ENCODE measurements at places on chromosomes 11 and 22.
A peak's percentile ranks its signal among the peaks of the same experiment; 100 is the strongest.

GRCh38 chr11:129075757-129076156 lies 116.4 kb downstream of the ARHGAP32 start:
- DNase-seq: peak; percentile 33

DNA sequence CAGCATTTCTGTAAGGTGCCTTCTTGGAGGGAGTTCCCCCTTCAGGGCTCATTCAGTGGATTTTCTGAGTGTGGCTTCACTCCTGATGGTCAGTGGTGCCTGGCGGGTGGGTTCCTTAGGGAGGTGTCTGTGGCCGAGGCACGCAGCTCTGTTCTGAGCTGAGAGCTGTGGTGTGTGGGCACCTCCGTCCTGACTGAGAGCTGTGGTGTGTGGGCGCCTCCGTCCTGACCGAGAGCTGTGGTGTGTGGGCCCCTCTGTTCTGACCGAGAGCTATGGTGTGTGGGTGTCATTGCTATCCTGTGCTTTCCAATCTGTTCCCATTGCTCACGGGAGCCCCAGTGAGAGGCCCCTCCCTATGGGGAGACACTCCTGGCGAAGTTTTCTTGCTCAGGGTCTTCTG lies 39.8 kb downstream of the MUC6 start:
- DNase-seq: no peak

GRCh38 chr22:30457981-30458380 lies 13.8 kb downstream of the SEC14L3 start:
- DNase-seq: no peak

DNA sequence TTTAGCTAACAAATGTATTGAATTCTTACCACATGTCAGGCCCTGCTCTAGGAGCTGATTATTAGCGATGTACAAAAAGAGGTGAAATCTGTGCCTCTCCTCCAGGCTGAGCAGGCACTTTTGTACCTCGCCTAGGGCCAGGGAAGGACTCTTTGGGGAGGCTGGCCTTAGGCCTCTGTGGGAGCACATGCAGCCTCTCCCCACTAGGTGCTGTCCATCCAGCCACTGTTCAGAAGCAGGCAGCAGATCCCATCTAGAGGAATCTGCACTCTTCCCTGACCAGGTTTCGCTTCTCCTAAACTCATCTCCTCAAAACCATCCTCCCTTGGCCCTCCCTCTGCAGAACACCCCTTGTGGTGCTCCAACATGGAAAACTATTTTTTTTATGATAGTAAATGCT lies 51.9 kb upstream of the WT1 start:
- DNase-seq: no peak

DNA sequence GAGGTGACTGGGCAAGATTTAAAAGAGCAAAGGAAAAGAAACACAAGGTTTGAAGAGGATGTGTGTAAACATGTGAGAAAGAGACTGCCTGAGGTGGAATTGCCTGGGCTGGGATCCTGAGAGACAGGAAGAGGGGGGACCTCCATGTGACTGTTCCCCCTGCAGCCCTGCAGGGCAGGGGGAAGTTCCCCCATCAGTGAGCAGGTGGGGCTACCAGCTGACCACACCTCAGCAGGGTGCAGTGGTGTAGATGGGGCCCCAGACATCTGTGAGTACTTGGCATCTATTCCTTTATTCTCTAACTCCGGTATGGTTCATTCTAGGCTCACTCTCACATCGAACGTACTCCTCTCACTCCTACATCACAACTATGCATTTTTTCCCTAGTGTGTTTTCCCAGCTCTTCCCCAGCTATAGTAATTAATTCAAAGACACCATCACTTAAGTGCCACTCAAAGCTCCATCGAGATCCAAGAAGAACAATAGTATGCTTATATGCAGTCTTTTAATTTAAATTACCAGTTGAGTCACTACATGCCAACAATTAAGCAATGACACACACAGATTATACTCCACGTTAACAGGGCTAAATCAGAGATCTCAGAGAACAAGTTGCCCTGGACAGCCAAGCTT lies 42.7 kb downstream of the LGR4 start:
- DNase-seq: no peak

DNA sequence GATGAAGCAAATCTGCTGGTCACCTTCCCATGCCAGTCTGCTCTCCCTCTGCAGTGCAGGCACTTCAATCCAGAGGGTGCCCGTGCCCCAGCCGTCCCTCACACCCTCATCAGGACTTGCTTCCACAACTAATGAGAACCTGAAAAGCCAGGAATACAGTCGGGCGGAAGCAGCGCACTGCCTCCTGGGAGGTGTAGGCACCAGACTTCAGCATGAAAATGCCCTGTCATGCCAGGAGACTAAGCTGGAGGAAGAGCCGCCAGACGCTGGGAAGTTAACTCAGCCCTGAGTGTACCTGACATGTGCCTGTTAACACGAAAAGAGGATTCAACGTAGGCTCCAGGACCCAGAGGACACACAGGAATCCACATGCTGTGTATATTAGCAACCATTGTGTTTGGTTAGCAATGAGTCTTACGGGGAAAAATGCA lies 40.1 kb upstream of the FLI1 start:
- DNase-seq: no peak

GRCh38 chr11:117909611-117910382 lies 19.4 kb downstream of the TMPRSS13 start:
- no peak for DNase-seq

- DNase-seq: no peak
These were observed 143.8 kb downstream of the ST3GAL4 start for GRCh38 chr11:126499131-126499752.

DNA sequence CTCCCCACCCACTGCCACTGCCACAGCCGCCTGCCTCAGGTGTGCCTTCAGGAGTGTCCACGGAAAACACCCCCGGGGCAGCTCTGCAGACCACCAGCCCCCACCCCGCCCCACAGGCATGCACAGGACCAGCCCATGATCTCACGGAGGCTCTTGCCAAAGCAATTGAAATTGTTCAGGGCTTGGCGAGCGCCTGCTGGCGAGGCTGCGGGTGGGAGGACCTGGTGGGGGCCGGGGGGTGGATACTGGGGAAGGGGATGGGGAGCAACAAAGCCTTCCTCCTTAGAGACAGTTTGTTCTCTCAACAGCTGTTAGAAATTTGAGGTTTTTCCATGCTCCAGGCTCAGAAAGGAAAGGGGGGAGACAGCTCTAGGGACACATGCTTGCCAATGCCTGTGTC lies 274.7 kb downstream of the MN1 start:
- no peak for DNase-seq

DNA sequence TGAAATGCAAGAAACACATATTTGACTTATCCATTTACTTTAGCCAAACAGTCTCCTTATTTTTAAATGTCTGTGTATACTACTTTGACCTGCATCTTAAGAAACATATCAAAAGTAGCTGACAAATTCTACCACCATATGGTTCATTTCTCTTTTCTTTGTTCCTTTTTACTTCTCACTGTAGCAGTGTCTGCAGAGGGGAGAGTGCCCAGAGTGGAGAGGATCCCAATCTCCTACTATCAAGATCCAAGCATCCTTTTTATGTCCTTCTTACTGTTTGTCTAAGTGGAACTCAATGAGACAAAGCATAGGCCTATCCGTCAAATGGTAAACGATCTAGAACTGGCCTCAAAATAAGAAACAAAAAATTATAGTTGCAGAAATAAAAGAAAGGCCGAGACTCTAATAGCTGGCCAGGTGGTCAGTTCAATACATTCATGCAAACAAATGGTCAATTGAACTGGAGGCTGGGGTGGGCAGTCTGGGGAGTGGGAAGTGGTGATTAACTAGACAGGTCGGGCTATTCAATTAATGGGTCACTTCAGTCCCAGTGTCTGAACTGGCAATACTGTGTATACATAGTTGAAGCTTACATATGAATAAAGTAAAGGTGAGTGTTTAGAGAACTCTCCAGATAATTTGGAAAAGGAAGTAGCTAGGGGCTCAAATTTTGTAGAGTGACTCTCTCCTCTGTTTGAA lies 149.1 kb downstream of the MAML2 start:
- no peak for DNase-seq

DNA sequence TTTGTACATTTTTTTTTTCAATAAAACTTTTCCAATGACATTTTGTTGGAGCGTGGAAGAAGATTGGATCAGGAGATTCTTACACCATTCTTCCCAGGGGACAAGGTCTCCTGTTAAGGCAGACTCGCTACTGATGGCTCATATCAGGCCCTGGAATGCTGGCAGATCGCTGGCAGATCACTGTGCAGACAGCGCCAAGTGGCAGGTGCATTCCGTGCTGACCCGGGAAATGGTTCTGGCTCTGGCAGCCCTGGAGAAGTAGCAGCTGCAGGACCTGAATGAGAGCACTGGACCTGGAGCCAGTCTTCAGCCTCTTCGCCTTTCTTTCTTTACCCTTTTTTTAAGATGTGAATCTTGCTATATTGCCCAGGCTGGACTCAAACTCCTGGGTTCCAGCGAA lies 10.7 kb downstream of the SERPINH1 start:
- DNase-seq: no peak

GRCh38 chr22:35258191-35258988 lies 1.1 kb downstream of the HMGXB4 start:
- DNase-seq: no peak

- no peak for DNase-seq
These were observed 46.8 kb downstream of the FAM83F start for GRCh38 chr22:40041366-40042137.

DNA sequence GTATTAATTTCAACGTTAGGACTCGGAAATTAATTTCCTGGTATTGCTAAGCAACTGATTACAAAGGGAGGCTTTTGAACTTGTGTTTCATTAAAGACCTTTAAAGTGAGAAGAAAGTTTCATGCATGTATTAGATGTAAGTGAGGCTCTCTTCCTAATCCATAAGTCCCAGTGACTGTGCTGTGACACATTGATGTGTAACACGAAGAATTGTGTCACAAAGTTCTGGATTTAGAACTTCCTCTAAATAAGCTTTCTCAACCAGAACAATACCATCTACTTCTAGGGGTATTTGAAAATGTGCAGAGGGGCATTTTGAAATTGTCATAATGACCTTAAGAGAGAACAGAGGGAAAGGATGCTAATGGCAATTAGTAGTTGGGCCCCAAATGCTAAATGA lies 14.4 kb downstream of the DCUN1D5 start:
- DNase-seq: no peak

DNA sequence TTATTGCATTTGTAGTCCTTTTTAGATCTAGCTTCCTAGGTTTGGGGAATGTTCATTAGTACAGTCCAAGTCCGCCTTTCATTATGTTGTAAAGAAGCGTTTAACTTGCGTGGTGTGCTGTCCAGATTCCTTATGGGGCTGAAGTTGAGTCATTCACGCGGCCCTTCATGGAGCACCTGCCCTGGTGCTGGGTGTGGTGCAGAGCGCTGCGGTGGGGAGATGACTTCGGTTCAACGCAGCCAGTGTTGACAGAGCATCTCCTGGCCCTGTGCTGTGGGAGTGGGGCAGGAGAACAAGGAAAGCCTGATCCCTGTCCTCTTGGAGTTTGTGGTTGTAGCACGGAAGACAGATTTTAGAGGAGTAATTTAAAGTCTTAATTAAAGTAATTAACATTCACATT lies 152.0 kb downstream of the TBC1D22A start:
- no peak for DNase-seq

- no peak for DNase-seq
These were observed 6.7 kb upstream of the AHNAK start for GRCh38 chr11:62553080-62553838.

DNA sequence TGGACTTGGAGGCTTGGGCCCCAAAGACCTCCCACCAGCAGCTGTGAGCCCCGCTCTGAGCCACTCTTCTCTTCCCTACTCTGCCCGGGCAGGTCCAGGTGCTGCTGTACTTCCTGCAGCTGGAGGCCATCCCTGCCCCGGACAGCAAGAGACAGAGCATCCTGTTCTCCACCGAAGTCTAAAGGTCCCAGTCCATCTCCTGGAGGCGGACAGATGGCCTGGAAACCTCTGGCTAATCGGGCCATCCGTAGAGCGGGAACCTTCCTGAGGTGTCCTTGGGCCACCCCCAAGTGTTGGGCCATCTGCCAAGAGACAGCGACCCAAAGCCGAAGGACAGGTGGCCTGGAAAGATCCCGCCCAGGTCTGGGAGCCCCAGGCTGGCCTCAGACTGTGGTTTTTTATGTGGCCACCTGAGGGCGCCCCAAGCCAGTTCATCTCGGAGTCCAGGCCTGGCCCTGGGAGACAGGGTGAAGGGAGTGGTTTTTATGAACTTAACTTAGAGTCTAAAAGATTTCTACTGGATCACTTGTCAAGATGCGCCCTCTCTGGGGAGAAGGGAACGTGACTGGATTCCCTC lies 135.1 kb downstream of the BCR start:
- DNase-seq: peak; percentile 7

GRCh38 chr11:14059491-14059890 lies 97.0 kb downstream of the SPON1 start:
- DNase-seq: no peak

DNA sequence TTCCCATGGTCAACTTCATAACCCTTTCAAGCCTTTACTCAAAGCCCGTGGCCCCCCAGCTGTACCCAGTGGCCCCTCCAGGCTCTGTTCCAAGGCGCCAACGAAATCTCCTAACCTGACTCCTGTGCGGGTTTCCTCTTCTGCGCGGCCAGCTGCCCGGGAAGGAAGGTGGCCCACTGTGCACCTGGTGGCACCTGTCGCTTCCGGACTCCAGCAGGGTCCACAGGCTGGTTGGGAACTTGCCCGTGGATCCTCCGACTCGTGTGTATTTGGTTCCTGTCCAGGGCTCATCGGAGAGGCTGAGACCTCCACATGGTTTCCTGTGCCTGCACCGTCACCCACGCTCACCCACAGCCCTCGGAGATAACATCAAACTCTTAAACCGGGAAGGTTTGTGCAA lies 335.4 kb downstream of the BRD1 start:
- no peak for DNase-seq

DNA sequence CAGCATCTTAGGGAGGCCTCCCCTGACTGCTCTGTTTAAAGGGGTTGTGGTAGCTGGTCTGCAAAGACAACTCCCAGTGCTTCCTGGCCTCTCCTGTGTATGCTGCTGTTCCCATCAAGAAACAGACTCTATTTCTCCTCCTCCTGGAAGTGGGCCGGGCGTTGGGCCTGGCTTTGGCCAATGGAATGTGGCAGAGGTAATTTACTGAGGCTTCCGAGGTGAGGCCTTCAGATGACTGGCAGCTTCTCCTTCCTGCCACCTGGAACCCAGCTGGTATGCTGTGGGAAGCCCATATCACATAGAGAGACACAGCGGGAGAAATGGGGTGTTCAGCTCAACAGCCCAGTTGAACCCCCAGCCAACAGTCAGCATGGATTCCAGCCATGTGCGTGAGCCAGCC lies 25.1 kb upstream of the EIF3D start:
- DNase-seq: no peak

GRCh38 chr11:14413307-14414069 lies 54.5 kb upstream of the RRAS2 start:
- DNase-seq: no peak

- peak; percentile 68 for DNase-seq
These were observed 60.2 kb downstream of the ENDOD1 start for GRCh38 chr11:95149651-95150364.

GRCh38 chr11:56848141-56848809 lies 99.8 kb upstream of the OR9G4 start:
- no peak for DNase-seq

DNA sequence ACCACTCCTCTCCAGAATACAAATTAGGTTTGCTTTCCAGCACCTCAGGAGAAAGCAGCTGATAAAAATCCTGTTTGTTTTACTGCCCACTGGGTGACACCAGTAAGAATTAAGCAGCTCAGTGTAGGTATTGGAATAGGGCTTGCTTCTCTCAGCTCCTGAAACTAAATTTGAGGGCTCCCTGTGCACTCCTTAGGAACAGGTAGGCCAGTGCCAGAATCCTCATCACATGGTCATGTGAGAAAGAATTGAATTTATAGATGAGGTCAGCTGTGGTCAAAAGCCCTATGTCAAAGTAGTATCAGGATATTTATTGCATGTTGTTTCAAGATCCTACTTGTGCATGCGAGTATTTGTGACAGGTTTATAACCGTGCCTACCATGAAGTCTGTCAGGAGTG lies 1.0 kb downstream of the PRSS23 start:
- no peak for DNase-seq

Data from keratinocyte (primary cell).